ENCODE measurements at places on chromosomes 5 and 9.

GRCh38 chr5:67605730-67606585, 409.4 kb upstream of the CD180 start:
- no peak for DNase-seq

DNA sequence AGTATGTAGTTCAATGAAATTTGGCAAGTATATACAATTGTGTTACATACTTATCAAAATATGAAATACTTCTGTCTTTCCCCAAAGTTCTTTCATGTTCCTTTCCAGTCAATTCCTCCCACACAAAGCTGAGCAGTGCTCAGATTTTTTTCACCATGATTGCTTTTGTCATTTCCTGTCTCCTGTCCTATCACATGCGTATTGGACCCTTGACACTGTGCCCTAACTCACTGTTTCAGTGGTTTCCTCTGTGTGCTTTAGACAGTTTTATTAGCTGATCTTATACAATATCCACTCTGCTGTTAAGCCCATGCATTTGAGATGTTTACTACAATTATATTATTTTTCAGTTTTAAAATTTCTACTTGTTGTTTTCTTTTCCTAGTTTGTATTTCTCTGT, 463.6 kb upstream of the MEF2C start:
- DNase-seq, result no peak

DNA sequence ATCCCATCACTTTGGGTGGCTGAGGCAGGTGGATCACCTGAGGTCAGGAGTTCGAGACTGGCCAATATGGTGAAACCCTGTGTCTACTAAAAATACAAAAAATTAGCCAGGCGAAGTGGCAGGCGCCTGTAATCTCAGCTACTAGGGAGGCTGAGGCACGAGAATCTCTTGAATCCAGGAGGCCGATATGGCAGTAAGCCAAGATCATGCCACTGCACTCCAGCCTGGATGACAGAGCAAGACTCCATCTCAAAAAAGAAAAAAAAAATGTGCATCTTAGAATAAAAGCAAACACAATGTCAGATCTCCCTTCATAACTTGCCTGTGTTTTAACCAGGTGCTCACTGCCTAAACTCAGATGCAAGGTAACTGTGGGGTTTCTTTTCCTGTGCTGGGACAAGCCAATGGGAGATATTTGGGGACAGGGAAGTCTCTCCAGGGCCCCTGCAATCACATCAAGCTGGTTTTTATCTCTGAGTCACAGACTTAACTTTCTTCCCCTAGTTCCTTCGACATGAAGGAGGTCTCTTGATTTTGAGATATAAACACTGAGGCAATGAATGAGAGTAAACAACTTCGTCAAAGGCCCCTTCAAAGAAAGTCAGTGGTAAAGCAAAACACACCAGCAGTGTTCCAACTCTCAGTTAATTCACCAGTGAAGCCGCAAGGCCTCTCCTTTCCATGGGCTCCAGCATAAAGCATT, 99.1 kb downstream of the SNX18 start:
- no peak for DNase-seq

DNA sequence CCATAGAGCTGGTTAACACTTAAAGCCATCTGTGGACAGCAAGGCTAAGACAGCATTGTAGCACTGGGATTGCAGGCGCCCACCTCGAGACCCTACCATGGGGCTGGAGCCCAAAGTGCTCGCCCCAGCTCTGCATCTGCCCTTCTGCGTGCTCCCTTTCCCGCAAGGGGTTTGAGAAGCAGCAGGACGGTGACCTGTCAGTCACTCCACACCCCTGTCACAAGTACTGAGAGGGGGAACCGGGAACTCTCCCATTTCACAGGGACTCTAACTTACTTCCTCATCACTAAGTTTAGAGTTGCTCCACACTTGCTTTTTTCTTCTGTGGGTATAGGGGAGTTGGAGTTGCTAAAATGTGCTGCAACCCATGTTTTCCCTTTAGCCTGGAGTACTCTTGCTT, 273.2 kb downstream of the SMARCA2 start:
- DNase-seq, result peak; percentile 84

GRCh38 chr9:85523202-85523601, 218.6 kb downstream of the AGTPBP1 start:
- DNase-seq, result no peak
